ENCODE measurements at places on chromosomes 2 and 18. TPM values are rescaled to one million over a fixed set of nuclear protein-coding genes. Genes with fewer than 3 reads are reported as not detected.

- peaks cover 8% of the 10 kb centered on the region for H3K27me3 ChIP-seq
- no peak for DNase-seq
- H3K27ac ChIP-seq: no peak overlapping the region
- peaks cover 4% of the 10 kb centered on the region for H3K4me1 ChIP-seq
These were observed 83.5 kb upstream of the SKOR2 start for GRCh38 chr18:47334966-47335365.

IAH1 gene
- total RNA-seq: 37.5 TPM

- H3K27me3 ChIP-seq: peaks cover 3% of the 10 kb centered on the region
- H3K4me3 ChIP-seq: no peak overlapping the region
- no peak overlapping the region for H3K27ac ChIP-seq
- peaks cover 13% of the 10 kb centered on the region for H3K4me1 ChIP-seq
These were observed 141.7 kb upstream of the CCDC68 start for GRCh38 chr18:55100817-55101457.

SERPINB4 gene
- 0.41 TPM for total RNA-seq

ATP6V1C2 gene
- total RNA-seq: not detected

DNA sequence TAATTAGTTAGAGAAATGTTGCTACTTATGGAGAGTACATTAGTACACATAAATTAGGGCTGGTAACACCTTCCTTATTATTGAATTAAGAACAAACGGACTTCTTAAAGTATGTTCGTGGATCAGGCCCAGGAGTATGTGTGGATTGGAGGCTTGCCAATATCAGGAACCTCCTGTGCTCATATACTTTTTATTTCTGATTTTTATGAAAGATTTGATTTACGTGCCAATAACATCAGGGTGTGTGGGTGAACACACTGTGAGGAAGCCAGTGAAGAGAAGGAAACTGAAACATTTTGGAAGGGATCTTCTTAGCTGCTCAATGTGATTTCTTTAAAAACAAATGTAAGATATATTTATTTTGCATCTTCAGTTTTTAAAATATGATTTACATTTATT is 113.0 kb downstream of the EFEMP1 start:
- H3K36me3 ChIP-seq: peaks cover 7% of the 10 kb centered on the region
- DNase-seq: no peak
- H3K4me1 ChIP-seq: no peaks in the 10 kb centered on the region
- H3K4me3 ChIP-seq: no peak overlapping the region
- no peaks in the 10 kb centered on the region for H3K27me3 ChIP-seq
- no peak overlapping the region for H3K27ac ChIP-seq

CFC1 gene
- 1.2 TPM for total RNA-seq

DNA sequence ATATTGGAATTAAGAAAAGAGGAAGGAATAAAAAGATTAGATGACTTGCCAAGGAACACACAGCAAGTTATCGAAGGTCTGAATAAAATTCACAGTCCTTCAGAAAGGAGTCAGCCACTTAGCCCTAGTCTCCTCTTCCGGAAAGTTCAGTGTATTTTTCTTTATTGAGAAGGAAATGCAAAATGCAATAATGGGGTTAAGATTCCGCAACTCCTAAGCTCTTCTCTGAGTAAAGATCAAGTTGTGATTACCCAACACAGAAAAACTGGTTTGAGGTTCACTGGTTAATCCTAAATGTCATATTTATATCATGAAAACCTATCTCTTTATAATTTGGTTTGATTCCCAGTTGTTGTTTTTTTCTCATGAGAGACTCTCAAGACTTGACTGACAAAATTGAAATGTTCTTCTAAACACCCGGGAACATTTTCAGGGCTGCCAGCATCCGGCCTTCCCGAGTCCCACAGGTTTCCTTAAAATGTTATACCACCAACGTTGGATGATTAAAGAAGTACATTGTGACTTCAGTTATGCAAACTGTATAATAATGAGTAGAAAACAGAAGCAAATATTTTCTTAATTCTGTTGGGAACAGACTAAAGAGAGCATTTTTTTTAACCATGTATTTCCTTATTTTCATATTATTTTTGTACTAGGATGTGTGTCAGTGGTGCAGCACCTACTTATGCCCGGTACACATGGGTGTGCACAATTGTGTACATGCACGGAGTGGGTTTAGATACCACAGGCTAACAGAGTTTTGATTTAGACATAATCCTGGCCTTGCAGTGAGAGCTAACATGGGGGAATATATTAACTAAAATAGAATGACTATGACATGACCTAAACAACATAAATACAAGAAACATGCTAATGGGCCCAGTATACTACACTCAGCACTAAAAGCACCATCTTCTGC is 100.2 kb downstream of the STK39 start:
- no peak overlapping the region for H3K27ac ChIP-seq
- no peaks in the 10 kb centered on the region for H3K4me1 ChIP-seq
- peaks cover 3% of the 10 kb centered on the region for H3K36me3 ChIP-seq
- no peak overlapping the region for H3K4me3 ChIP-seq
- no peaks in the 10 kb centered on the region for H3K27me3 ChIP-seq
- DNase-seq: no peak

DNA sequence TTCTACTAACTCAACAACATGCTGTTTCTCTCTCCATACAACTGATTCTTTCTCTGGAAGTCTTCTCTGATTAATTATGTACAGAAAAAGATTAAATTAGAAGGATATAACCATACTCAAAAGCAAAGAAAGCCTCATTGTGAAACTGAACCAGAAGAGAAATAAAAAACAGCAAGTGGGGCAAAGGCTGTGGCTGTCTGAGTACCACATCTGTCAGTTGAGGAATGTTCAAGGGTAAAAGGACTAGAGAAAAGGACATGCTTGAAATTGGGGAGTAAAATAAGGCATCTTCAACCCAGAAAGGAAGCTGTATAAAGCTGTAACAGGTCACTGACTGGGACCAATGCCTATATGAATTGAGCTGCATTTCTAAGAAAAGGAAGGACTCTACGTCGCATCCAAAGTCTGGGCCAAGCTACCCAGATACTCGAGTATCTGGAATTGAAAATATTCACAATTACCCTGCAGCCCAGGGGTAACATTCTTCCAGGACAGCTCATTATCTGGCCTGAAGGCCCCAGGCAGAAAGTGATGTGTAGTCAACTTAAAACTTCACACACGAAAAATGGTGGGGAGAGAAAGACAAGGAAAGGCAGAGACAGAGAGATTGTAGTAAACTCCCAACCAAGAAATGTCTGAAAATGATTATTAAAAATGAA is 356.0 kb upstream of the GALNT5 start:
- no peaks in the 10 kb centered on the region for H3K4me1 ChIP-seq
- no peak overlapping the region for H3K4me3 ChIP-seq
- no peaks in the 10 kb centered on the region for H3K36me3 ChIP-seq
- no peak overlapping the region for H3K27ac ChIP-seq

ABCB11 gene
- 1.9 TPM for total RNA-seq

CCDC138 gene
- 7.6 TPM for total RNA-seq

- DNase-seq: no peak
- H3K27me3 ChIP-seq: peaks cover 2% of the 10 kb centered on the region
- peaks cover 5% of the 10 kb centered on the region for H3K36me3 ChIP-seq
- no peak overlapping the region for H3K4me3 ChIP-seq
These were observed 61.6 kb downstream of the HDAC4 start for GRCh38 chr2:239339241-239339640.

- DNase-seq: no peak
- H3K36me3 ChIP-seq: peaks cover 50% of the 10 kb centered on the region
- H3K4me1 ChIP-seq: peaks cover 22% of the 10 kb centered on the region
- no peak overlapping the region for H3K4me3 ChIP-seq
These were observed 60.3 kb downstream of the RFTN2 start for GRCh38 chr2:197615016-197615652.

CFAP53 gene
- 0.56 TPM for total RNA-seq

DNA sequence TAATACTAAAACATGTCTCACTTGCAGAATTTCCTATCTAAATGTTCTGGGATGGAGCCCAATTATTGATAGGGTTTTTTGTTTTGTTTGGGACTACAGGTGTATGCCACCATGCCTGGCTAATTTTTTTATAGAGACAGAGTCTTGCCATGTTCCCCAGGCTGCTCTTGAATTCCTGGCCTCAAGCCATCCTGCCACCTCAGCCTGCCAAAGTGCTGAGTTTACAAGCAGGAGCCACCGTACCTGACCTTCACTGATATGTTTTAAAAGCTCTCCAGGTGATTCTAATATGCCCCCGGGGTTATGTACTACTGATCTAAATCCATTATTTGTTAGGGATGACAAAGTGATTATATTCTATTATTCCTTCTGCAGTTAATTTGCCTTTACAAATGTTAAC is 2.2 kb downstream of the ELAC1 start:
- H3K4me1 ChIP-seq: peaks cover 13% of the 10 kb centered on the region
- peaks cover 10% of the 10 kb centered on the region for H3K27me3 ChIP-seq
- no peak overlapping the region for H3K27ac ChIP-seq
- H3K4me3 ChIP-seq: no peak overlapping the region
- no peak for DNase-seq

SF3B6 gene
- total RNA-seq: 67.5 TPM

GRCh38 chr18:22282311-22283115 is 113.1 kb downstream of the GATA6 start:
- H3K4me3 ChIP-seq: no peak overlapping the region
- H3K27ac ChIP-seq: peak overlapping the region; percentile 81
- H3K27me3 ChIP-seq: peaks cover 3% of the 10 kb centered on the region
- DNase-seq: no peak
- peaks cover 3% of the 10 kb centered on the region for H3K36me3 ChIP-seq

- H3K36me3 ChIP-seq: peaks cover 6% of the 10 kb centered on the region
- no peaks in the 10 kb centered on the region for H3K4me1 ChIP-seq
- H3K27ac ChIP-seq: no peak overlapping the region
These were observed 118.9 kb upstream of the ARL5A start for GRCh38 chr2:151946899-151947812.

GRCh38 chr2:221345516-221345915 is 226.6 kb downstream of the EPHA4 start:
- no peak for DNase-seq
- H3K36me3 ChIP-seq: no peaks in the 10 kb centered on the region
- no peak overlapping the region for H3K4me3 ChIP-seq
- no peaks in the 10 kb centered on the region for H3K4me1 ChIP-seq
- H3K27me3 ChIP-seq: no peaks in the 10 kb centered on the region

SETBP1 gene
- total RNA-seq: 131 TPM

DNA sequence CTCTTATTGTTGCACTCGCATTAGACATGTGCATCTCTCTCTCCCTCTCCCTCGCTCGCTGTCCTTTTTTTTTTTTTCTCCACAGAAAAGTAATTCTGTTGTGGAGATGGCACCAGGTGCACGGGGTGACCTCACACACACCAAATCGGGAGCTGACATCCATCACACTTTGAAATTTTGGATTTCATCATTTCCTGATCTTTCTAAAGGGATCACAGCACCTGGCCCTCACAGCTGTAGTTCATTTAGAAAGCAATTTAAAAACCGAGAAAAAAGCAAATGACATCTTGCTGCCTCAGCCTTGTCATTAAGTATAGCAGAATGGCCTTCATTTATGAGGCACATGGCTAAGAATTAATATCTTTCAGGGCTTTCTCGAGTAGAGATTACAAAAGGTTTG is 717.2 kb downstream of the RNF144A start:
- H3K4me1 ChIP-seq: no peaks in the 10 kb centered on the region
- no peak overlapping the region for H3K4me3 ChIP-seq
- H3K27ac ChIP-seq: no peak overlapping the region

- H3K27ac ChIP-seq: peak overlapping the region; percentile 34
These were observed 99.1 kb downstream of the SETBP1 start for GRCh38 chr18:44779753-44780292.

DNA sequence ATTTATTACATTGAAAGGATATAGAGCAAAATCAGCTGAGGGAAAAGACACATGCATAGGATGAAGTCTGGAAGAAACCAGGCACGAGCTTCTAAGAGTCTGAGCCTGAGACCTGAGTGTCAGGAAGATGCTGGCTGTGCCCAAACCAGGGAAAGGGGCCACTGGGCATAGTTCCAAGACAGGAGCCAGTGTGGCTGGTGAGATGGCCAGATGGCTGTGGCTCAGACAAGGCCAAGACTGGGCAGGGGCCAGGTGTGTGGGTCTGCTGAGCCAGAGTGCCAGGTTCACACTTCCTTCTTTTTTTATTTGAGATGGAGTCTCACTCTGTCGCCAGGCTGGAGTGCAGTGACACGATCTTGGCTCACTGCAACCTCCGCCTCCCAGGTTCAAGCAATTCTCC is 95.5 kb upstream of the ATG16L1 start:
- DNase-seq: no peak
- peaks cover 15% of the 10 kb centered on the region for H3K4me1 ChIP-seq
- no peak overlapping the region for H3K4me3 ChIP-seq
- H3K27me3 ChIP-seq: peaks cover 1% of the 10 kb centered on the region
- H3K27ac ChIP-seq: no peak overlapping the region

- peaks cover 6% of the 10 kb centered on the region for H3K27me3 ChIP-seq
- H3K4me3 ChIP-seq: no peak overlapping the region
- peak overlapping the region; percentile 53 for H3K27ac ChIP-seq
- H3K36me3 ChIP-seq: peaks cover 14% of the 10 kb centered on the region
- DNase-seq: no peak
These were observed 4.7 kb downstream of the CAPG start for GRCh38 chr2:85405201-85406059.

DNA sequence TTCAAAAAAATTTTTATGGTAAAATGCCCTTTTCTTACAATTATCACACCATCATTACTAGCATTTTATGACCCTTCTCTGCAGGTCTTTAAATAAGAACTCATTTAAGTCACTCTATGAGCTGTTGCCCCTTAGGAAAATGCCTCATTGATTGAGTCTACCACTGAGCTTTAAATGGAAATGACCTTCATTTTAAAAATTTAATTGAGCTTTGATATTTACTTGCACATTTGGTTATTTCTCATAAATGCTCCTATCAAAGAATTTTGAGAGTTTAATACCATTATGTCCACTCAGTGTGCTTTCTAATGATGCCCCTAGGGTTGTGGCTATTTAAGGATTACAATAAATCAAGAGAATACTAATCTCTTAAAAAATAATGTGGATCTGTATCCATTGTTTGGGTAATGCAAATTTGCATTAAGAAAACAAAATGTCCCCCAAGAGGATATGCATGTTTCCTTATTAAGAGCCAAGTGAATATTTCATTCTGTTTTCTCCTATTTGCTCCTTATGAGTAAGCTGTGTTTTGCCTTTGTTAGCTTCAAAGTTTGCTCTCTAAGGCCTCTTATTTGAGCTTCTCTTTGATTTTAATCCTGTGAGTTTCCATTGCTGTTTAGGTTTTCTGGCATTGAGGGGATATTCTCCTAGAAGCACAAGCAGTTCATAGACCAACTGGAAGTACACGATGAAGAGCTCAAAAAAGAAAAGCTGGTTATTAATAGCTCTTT is 69.8 kb downstream of the CERS6 start:
- no peaks in the 10 kb centered on the region for H3K27me3 ChIP-seq
- H3K4me1 ChIP-seq: peaks cover 44% of the 10 kb centered on the region
- no peak overlapping the region for H3K27ac ChIP-seq
- DNase-seq: no peak

DNA sequence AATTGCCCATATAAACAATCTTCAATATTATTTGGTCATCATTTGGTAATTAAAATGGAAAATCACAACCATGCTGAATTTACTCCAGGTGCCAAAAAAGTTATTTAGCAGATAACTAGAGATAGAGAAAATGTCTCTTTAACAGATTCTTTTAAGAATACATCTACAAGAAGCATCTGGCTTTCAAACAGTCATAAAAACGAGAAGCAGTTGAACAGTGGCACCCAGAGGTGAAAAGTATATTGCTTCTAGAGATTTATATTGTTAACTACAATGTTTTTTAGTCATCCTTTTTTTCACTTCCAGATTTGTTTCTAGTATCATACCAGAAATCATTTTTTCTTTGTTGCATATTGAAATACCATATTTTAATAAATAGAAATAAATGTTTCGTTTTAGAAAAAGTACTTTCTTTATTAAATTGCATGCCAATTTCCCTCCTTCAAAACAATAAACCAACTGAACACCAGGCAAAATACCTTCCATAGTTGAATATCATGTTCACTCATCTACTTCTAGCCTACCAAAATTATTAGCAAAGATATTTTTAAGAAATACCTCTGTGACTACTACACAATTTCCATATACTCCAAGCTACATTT is 65.4 kb upstream of the HNRNPA3 start:
- no peak overlapping the region for H3K4me3 ChIP-seq
- no peaks in the 10 kb centered on the region for H3K27me3 ChIP-seq
- peaks cover 16% of the 10 kb centered on the region for H3K4me1 ChIP-seq
- DNase-seq: no peak
- no peak overlapping the region for H3K27ac ChIP-seq
